ENCODE measurements at places on chromosomes 13 and 19.

DNA sequence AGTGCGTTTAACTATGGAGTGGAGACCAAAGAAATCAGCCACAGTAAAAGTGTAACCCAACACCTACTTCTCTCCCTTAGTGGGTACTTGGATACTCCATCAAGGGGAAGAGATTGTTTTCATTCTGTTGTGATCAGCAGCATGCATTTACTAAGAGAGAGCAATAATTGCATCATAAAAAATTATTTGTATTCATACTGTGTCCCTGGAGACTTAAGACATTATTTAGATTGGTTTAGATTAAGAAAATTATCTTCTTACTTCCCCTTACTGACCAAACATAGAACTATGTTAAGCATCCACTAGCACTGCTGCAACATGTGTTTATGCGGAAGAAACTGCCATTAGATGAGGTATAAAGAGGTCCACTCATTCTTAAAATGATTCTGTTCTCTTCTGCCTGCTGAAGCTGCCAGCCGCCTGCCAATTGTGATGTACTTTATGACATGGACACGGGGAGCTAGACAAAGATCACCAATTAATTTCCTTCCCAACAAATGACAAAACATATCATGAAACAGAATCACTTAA, 738.5 kb downstream of the DIAPH3 start:
- DNase-seq: no peak

DNA sequence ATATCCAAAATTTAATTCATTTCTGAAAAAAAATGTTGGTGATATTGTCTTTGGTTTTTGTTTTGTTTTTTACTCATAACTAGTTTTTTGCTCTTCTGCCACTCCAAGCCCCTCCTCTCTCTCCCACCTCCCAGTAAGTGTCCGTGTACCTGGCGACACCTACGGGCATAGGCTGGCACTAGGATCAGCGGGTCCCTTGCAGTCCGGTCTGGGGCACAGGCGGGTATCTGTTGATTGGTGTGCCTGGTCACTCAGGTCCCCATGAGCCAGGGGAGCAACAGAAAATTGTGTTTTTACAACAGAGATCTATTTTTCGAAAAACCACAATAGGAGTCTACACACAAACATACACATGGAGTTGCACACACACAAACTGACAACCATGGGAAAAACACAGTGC, 104.8 kb downstream of the ZIC5 start:
- DNase-seq: no peak

DNA sequence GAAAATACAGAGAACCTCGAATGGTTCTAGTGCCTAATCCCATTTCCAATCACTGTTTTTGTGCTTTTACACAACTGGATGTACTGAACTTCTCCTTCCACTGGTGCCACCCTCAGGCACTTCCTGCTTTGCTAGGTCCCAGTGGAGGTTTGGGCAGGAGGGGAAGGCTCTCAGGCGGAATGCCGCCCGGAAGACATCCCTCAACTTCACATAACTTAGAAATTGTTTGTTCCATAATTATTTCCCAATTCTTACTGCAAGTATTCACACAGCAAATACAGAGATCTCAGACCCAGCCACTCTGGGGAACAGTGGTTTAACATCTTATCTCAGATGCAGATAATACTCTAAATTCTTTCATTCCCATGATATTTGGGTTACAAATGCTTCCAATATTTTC, 195.7 kb upstream of the IPO5 start:
- no peak for DNase-seq

DNA sequence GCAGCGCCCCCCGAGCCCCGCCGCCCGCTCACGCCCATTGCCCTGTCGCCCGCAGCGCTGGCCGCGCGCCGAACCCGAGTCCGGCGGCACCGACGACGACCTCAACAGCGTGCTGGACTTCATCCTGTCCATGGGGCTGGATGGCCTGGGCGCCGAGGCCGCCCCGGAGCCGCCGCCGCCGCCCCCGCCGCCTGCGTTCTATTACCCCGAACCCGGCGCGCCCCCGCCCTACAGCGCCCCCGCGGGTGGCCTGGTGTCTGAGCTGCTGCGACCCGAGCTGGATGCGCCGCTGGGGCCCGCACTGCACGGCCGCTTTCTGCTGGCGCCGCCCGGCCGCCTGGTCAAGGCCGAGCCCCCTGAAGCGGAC, 518 bp downstream of the KLF2 start:
- DNase-seq: no peak

DNA sequence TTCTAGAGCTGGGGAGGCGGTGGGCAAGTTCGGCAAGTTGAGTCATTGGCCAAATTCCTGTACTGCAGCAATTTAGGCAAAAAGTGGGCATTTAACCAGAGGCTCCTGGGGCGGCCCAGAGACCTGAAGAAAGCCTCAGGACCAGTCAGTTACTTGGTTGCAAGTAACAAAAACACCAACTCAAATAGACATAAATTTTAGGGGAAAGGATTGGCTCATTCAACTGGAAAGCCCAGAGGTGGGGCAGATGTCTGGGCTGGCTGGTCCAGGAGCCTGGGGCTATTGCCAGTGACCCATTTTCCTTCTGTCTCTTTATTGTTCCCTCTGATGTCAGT, 97.1 kb downstream of the SIPA1L3 start:
- DNase-seq: no peak

DNA sequence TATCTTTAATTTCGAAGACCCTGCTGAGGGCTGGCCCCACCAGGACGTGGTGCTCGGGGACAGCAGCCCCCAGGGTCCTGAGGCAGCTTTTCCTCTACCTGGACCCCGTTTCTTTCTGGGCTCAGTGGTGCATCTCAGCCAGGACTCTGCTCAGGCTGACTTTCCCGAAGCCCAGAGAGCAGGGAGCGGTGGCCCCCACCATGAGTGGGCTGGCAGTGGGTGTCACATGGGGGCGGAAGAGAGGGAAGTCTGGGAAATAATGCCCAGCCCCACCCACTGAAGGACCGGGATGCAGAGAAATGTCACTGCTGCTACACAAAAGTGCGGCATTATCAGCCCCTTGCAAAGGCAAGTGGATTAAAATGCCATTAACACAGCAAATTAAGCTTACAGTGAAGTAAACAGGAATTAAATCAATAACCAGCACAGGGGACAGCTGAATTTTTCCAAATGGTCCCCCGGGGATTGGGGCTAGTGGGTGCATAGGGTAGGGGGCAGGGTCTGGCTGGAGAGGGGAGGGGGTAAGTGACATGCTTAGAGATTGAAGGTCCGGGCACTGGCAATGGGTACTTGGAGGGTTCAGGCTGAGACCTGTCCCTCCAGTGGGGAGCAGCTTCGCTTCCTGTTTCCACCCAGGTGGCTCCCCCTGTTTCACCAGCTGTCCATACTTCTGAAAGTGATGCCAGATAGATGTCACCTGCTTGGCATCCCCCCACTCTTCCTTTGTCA, 177.3 kb downstream of the URI1 start:
- DNase-seq: no peak

GRCh38 chr19:46732172-46732938, 13.5 kb upstream of the FKRP start:
- DNase-seq: no peak

GRCh38 chr13:114162533-114162922, 16.5 kb upstream of the CFAP97D2 start:
- no peak for DNase-seq

- DNase-seq: no peak
Observed at GRCh38 chr19:10766671-10767201, 48.9 kb downstream of the DNM2 start.

DNA sequence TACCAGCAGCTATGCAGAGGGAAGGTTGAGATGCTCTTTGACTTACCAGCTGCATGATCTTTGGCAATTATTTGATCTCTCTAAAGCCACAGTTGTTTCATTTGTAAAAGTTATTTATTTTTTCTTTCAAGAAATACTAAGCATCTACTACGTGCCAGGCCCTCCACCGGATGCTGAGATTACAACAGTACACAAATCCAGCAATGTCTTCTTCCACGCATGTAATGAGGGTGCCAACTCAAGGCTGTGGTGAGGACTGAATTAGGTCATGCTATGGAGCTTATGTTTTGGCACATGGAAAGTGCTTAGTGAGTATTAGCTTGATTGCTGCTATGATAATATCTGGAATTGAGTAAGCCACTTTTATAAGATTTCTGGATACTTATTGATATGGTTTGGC, 358.2 kb downstream of the IRS2 start:
- DNase-seq: no peak

- no peak for DNase-seq
Observed at GRCh38 chr13:32737679-32738078, 151.4 kb downstream of the PDS5B start.

GRCh38 chr13:20394506-20394905, 131.2 kb downstream of the CRYL1 start:
- no peak for DNase-seq

- no peak for DNase-seq
Observed at GRCh38 chr13:98267080-98267912, 90.2 kb upstream of the RNF113B start.

DNA sequence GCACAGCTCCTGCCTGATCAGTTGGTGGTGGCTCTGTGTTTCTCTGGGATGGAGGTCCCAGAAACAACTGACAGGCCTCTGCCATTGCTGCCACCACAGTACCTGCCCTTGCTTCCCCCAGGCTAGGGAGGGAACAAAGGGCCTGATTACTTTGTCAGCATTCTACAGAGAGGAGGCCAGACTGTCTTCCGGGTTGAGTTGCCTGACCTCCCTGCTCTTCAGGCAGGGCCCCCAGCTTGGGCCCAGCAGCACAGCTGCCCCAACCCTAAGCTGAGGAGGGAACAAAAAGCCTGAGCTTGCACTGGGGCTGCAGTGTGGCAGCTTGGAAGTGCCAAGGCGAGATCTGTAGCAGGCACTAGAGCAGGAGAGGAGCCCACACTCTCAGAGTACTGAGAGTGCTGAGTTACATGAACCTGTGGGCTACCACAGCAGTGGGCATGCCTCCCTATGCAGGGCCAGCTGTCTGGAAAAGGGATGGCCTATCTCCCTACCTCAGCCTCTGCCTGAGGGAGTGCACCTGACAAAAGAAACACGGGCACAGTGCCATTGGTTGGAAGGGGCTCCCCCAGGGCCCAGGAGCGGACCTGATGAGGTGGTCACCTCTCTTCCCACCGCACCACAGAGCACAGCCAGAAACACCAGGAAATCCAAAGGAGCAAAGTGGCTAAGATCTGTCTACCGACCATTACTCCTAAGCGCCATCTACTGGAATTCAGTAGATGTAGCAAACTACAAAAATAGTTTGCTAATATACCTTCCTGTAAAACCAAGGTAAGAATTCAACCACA, 24.4 kb downstream of the SLC25A15 start:
- peak; percentile 36 for DNase-seq

- DNase-seq: peak; percentile 94
Observed at GRCh38 chr19:2865334-2866100, 1.6 kb upstream of the ZNF556 start.

GRCh38 chr13:44649104-44649428, 72.9 kb upstream of the TSC22D1 start:
- DNase-seq: no peak

DNA sequence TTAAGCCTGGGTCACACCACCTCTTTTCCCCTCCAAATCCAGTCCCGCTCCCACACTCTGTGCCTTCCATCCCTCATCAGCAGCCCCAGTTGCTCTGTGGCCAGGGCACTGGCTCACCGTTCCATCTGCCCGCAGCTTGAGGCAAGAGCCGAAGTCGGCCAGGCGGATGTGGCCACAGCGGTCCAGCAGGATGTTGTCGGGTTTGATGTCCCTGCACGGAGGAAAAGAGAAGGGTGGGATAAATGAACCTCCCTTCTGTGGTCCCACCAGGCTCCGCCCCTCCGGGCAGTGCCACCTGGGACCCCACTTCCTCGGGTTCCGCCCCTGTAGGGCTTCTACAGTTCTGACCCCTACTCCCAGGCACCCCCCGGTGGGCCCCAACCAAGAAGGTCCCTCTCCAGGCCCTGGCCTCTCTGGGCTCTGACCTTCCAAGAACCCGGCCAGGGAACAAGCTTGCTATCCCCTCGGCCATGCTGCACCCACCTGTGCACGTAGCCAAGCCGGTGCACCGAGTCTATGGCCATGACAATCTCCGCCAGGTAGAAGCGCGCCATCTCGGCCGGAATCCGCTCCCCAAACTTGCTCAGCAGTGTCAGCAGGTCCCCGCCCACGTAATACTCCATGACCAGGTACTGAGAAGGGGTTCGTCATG, 4.2 kb downstream of the DMPK start:
- no peak for DNase-seq

GRCh38 chr19:14127929-14128509, 8.4 kb downstream of the ASF1B start:
- DNase-seq: no peak

GRCh38 chr19:18972301-18972811, 31.3 kb upstream of the HOMER3 start:
- peak; percentile 37 for DNase-seq

DNA sequence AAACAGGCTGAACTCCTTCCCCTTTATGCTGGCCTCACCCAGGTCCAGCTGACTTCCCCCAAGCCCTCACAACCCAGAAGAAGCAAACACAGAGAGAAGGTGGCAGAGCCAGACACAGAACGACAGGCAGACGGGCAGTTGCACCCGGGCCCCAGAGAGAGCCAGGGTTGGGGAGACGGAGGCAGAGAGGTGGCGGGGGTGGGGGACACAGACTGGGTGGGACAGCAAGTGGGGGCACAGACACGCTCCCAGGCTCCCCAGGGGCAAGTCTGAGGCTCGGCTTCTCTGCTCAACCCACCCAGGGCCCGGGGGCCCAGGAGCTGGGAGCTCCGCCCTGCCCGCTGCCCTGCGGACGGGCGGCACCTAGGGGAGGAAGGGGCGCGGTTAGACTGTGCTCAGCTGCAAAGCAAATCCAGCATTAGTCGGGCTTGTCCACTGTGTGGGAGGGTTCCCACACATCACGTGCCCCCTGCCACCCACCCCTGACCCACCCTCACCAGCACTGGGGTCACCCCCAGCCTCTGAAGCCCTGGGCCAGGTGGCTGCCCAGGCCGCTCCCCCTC, 31.3 kb upstream of the ASF1B start:
- DNase-seq: peak; percentile 30
